ENCODE measurements at places on chromosomes 2 and 18.
A peak's percentile ranks its signal among the peaks of the same experiment; 100 is the strongest.

DNA sequence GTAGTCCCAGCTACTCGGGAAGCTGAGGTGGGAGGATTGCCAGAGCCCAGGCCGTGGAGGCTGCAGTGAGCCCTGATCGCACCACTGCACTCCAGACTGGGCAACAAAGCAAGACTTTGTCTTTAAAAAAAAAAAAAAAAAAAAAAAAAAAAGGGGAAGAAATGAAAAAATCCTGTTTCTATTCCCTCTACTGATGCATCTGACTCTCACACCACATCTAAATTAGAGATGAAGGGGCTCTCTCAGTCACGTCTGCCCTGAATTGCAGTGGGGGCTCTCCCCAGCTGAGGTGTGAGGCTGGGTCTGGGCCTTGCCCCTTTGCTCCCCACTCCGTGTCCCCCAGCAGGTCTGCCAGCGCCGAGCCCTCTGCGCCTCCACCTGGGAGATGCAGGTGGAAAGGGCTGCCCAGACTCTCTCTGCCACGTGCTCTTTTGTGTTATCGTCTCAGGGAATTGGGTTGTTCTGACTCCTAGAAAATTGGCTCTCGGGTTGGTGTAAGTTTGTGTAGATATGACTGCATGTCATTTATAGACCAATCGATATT lies 30.2 kb downstream of the TRAPPC12 start:
- no peaks in the 10 kb centered on the region for H3K36me3 ChIP-seq
- no peak for DNase-seq
- H3K4me3 ChIP-seq, result no peak overlapping the region
- no peaks in the 10 kb centered on the region for H3K4me1 ChIP-seq
- H3K27ac ChIP-seq, result peak overlapping the region; percentile 11

GRCh38 chr2:5520463-5520972 lies 171.7 kb upstream of the SOX11 start:
- no peak overlapping the region for H3K4me3 ChIP-seq
- no peaks in the 10 kb centered on the region for H3K36me3 ChIP-seq
- H3K27me3 ChIP-seq, result no peaks in the 10 kb centered on the region

DNA sequence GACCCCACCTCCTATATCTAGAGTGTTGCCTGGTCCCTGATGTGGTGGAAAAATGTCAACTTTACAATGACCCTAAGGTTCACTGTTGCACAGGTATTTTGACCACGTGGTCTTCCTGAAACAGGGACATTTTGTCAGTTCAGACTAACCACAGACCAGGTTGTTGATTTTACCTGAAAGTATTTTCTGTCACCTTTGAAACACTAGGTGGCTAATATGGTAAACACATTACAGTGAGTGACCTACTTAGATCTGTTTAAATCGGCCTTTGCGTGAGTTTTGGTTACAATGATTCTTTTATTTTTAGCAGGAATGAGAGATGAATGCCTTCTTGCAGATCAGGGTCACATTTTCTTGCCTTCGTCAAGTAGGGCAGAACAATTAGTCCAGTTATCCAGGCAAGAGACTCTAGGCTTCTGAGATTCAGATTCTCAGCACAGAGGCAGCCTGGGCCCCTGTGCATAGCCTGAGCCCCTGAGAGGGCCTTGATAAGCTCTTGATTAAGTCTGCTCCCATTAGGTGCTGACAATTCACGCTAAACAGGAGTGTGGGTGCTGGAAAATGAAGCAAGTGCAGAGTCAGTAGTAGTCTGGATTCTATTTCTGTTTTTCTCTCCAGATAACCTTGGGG lies 226.2 kb downstream of the KCNS3 start:
- H3K27me3 ChIP-seq, result peaks cover 6% of the 10 kb centered on the region
- no peak for DNase-seq
- no peak overlapping the region for H3K4me3 ChIP-seq
- no peaks in the 10 kb centered on the region for H3K36me3 ChIP-seq

DNA sequence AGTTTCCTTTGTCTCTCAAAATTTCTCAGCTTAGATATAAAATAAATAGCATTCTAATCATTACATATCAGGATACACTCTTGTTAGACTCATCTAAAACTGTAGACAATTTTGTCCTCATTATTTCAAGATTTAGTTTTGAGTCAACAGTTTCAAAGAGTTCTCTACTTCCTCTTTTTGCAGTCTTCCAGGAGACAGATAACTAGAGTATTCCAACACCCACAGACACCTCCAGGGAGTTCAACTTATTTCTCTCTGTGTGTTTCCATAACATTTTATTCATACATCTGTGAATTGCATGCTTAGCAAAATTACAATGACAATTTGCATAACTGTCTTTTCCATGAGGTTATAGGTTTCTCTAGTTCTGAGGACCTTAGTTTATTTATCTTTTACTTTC lies 166.6 kb upstream of the HNMT start:
- no peak overlapping the region for H3K27ac ChIP-seq
- H3K27me3 ChIP-seq, result no peaks in the 10 kb centered on the region
- no peaks in the 10 kb centered on the region for H3K36me3 ChIP-seq
- no peaks in the 10 kb centered on the region for H3K4me1 ChIP-seq

GRCh38 chr2:12032398-12032797 lies 286.0 kb downstream of the LPIN1 start:
- no peaks in the 10 kb centered on the region for H3K36me3 ChIP-seq
- H3K4me1 ChIP-seq, result peaks cover 28% of the 10 kb centered on the region
- no peak overlapping the region for H3K4me3 ChIP-seq
- DNase-seq, result no peak
- no peak overlapping the region for H3K27ac ChIP-seq
- H3K27me3 ChIP-seq, result peaks cover 6% of the 10 kb centered on the region

GRCh38 chr2:230664128-230664527 lies 48.5 kb upstream of the CAB39 start:
- peaks cover 100% of the 10 kb centered on the region for H3K4me1 ChIP-seq
- H3K27ac ChIP-seq, result peak overlapping the region; percentile 72
- H3K4me3 ChIP-seq, result peak overlapping the region; percentile 61
- DNase-seq, result peak; percentile 52

GRCh38 chr18:45526114-45526841 lies 89.0 kb upstream of the SLC14A2 start:
- no peaks in the 10 kb centered on the region for H3K36me3 ChIP-seq
- H3K4me1 ChIP-seq, result peaks cover 7% of the 10 kb centered on the region
- H3K27me3 ChIP-seq, result peaks cover 18% of the 10 kb centered on the region
- H3K27ac ChIP-seq, result no peak overlapping the region
- DNase-seq, result no peak
- no peak overlapping the region for H3K4me3 ChIP-seq

GRCh38 chr2:184032983-184033382 lies 565.3 kb upstream of the ZNF804A start:
- no peaks in the 10 kb centered on the region for H3K36me3 ChIP-seq
- no peak overlapping the region for H3K4me3 ChIP-seq
- DNase-seq, result no peak
- H3K27me3 ChIP-seq, result no peaks in the 10 kb centered on the region
- H3K4me1 ChIP-seq, result no peaks in the 10 kb centered on the region

GRCh38 chr18:50111398-50111797 lies 83.5 kb downstream of the MYO5B start:
- no peak overlapping the region for H3K4me3 ChIP-seq
- no peak overlapping the region for H3K27ac ChIP-seq
- no peak for DNase-seq

DNA sequence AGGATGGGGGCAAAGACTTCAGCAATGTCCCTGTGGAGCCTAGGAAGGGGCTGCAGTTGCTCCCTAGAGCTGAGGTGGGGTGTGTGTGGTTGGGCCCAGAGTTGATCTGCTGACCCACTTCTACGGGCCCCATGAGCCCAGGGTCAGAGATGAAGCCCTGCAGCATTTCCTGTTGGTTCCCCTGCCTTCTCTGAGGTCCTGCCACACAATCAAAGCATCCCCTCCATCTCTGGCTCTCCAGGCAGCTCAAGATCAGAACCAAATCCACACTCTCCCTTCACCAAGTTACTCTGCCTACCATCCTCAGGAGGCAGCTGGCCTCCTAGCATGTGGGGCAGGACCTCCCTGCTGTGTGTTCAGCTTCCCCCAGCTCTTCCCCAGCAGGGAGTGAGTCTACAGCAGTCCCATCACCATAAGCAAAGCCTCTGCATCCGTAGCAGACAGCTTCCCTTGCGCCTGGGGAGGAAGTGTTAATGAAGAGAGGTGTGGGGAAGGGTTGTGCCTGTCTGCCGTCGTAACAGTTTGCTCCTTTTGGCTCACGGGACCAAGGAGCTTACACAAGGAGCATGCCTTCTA lies 26.9 kb downstream of the TMEM247 start:
- no peaks in the 10 kb centered on the region for H3K4me1 ChIP-seq
- no peak overlapping the region for H3K4me3 ChIP-seq
- no peak for DNase-seq

DNA sequence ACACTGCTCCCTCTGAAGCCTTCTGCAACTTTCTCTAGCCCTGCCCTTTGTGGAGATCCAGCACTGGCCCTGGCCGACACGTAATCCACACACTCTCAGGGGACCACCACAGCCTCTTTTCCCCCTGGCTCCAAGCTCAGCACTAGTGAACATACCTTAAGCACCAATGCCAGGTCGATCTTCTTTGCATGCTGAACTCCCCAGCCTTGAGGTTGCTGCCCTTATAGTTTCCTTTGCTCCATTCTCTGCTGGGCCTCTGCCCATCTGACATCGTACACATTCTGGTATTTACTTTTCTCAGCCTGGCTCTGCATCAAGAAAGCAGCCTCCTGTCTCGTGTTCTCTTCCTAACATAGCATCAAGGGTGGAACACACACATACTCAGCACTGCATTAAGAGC lies 361.5 kb downstream of the LPIN1 start:
- no peaks in the 10 kb centered on the region for H3K36me3 ChIP-seq
- H3K27ac ChIP-seq, result no peak overlapping the region
- no peak for DNase-seq
- peaks cover 37% of the 10 kb centered on the region for H3K4me1 ChIP-seq

- peaks cover 9% of the 10 kb centered on the region for H3K4me1 ChIP-seq
- peaks cover 23% of the 10 kb centered on the region for H3K27me3 ChIP-seq
- H3K4me3 ChIP-seq, result no peak overlapping the region
- no peaks in the 10 kb centered on the region for H3K36me3 ChIP-seq
- DNase-seq, result no peak
Measured at GRCh38 chr2:38522754-38523349, 79.9 kb downstream of the HNRNPLL start.

- DNase-seq, result no peak
- H3K36me3 ChIP-seq, result peaks cover 2% of the 10 kb centered on the region
- peaks cover 14% of the 10 kb centered on the region for H3K4me1 ChIP-seq
- peaks cover 41% of the 10 kb centered on the region for H3K27me3 ChIP-seq
Measured at GRCh38 chr2:102512161-102512560, 39.1 kb downstream of the SLC9A4 start.

- H3K27me3 ChIP-seq, result no peaks in the 10 kb centered on the region
- no peaks in the 10 kb centered on the region for H3K4me1 ChIP-seq
- H3K4me3 ChIP-seq, result no peak overlapping the region
- H3K27ac ChIP-seq, result no peak overlapping the region
Measured at GRCh38 chr18:6744816-6745455, 15.4 kb downstream of the ARHGAP28 start.

DNA sequence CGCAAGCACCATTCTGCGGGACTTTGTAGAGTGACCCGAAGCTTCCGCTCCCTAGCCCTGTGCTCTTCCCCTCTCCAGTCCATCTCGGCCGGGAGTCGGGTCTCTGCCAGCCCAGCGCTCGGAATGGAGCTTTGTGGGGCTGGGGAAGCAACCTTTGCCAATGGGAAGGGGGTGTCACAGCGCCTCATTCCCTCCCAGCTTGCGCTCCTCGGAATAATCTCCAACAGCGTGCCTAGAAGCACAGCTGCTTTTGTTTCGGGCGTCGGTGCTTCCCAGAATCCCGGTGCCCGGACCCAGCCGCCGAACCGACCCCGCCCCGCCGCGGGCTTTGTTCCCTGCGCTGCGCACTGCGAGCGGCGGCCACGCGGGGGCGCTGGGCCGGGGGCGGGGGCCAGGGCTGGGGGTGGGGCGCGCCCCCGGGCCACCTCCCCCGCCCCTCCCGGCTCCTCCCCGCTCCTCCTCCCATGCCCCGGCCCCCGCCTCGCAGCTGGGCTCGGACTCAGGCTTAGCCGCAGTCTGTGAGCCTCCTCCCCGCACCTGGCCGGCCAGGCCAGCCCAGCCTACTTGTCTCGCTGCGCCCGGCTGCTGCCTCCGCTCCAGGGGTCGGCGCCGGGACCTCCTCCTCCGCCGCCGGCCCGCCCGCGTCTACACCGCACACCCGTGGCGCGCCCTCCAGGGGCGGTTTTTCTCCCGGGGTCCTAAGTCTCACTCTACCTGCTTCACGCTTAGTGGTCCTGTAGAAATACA lies 77.7 kb upstream of the SMAD2 start:
- no peaks in the 10 kb centered on the region for H3K36me3 ChIP-seq
- peaks cover 40% of the 10 kb centered on the region for H3K27me3 ChIP-seq
- DNase-seq, result peak; percentile 47
- H3K4me3 ChIP-seq, result peak overlapping the region; percentile 78

DNA sequence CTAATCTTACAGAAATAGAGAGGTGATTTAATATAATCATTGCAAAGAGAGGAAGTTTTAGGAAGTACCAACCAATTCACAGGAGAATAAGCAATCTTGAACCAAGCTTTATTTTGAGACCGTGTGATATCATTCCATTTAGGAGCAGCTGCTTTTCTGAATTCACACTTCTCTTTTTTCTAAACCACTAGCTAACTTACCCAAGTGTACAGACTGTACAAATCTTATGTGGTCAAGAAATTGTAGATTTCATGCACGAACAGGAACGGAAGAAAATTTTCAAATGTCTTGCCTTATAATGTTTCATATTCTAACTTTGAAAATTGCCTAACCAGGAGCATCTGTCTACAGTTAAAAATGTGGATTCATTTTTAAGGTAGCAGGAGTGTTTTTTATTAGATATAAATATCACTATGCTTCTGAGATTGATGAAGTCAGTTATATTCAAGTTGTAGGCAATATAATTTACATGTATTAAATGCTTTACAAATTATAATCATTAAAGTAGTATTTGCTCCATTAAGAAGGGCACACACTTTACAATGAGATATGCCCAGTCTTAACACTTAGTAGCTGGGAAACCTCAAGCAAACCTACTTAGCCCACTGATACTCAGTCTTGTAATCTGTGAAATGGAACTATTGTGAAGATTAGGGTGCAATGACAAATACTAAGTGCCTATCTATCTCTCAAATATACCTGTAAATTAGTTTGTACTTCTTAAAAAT lies 302.2 kb upstream of the STON1 start:
- no peak overlapping the region for H3K27ac ChIP-seq
- no peaks in the 10 kb centered on the region for H3K27me3 ChIP-seq
- no peak for DNase-seq
- peaks cover 6% of the 10 kb centered on the region for H3K4me1 ChIP-seq
- H3K36me3 ChIP-seq, result no peaks in the 10 kb centered on the region

GRCh38 chr2:40038646-40039045 lies 259.6 kb upstream of the THUMPD2 start:
- peaks cover 10% of the 10 kb centered on the region for H3K4me1 ChIP-seq
- no peak overlapping the region for H3K4me3 ChIP-seq
- no peak overlapping the region for H3K27ac ChIP-seq
- DNase-seq, result no peak

GRCh38 chr2:235232449-235233433 lies 261.1 kb upstream of the AGAP1 start:
- H3K27me3 ChIP-seq, result peaks cover 28% of the 10 kb centered on the region
- peaks cover 5% of the 10 kb centered on the region for H3K4me1 ChIP-seq
- no peaks in the 10 kb centered on the region for H3K36me3 ChIP-seq
- DNase-seq, result no peak

- peaks cover 4% of the 10 kb centered on the region for H3K4me1 ChIP-seq
- no peak overlapping the region for H3K4me3 ChIP-seq
- no peak for DNase-seq
- no peaks in the 10 kb centered on the region for H3K27me3 ChIP-seq
- H3K36me3 ChIP-seq, result peaks cover 1% of the 10 kb centered on the region
Measured at GRCh38 chr2:172615727-172616261, 59.9 kb downstream of the PDK1 start.

- no peak for DNase-seq
- no peaks in the 10 kb centered on the region for H3K4me1 ChIP-seq
- H3K36me3 ChIP-seq, result no peaks in the 10 kb centered on the region
- H3K4me3 ChIP-seq, result no peak overlapping the region
Measured at GRCh38 chr2:202091476-202091875, 18.4 kb downstream of the KIAA2012 start.
